ENCODE measurements at places on chromosomes 5 and 9. TPM values are rescaled to one million over a fixed set of nuclear protein-coding genes. Genes with fewer than 3 reads are reported as not detected.

DNA sequence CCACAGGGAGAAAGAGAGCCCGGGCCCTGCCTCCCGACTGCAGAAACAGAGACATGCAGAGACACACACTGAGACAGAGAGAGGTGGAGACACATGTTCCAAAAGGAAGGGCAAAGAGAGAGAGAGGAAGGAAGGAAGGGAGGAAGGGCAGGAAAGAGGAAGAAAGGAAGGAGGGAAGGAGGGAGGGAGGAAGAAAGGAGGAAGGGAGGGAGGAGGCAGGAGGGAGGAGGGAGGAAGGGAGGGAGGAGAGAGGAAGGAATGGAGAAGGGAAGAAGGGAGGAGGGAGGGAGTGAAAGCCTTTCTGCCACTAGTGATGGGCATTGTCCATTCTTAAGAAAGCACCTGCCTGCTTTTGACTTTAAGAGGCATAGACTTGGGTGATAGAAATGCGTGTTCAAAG, 31.8 kb upstream of the FIBCD1 start:
- H3K4me1 ChIP-seq = no peaks in the 10 kb centered on the region
- H3K4me3 ChIP-seq = no peak overlapping the region
- no peak overlapping the region for H3K27ac ChIP-seq
- no peaks in the 10 kb centered on the region for H3K36me3 ChIP-seq

DNA sequence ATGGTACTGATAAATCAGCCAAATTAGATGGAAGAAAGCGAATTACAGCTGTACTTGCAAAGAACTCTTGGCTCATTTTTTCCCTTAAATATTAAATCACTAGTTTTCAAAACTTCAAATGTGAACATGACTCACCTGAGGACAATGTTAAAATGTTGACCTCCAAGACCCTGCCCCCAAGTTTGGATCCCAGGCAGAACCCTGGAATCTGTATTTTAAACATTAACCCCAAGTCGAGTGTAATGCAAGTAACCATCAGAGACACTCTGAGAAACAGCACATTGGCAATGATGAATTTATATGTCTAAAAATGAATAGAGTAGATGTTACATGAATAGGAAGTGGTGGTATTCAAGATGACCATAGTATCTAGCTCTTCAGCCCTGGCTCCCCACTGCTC, 2.3 kb upstream of the CD274 start:
- no peak for DNase-seq
- H3K4me3 ChIP-seq = no peak overlapping the region
- no peak overlapping the region for H3K27ac ChIP-seq
- H3K4me1 ChIP-seq = no peaks in the 10 kb centered on the region
- H3K36me3 ChIP-seq = no peaks in the 10 kb centered on the region

DNA sequence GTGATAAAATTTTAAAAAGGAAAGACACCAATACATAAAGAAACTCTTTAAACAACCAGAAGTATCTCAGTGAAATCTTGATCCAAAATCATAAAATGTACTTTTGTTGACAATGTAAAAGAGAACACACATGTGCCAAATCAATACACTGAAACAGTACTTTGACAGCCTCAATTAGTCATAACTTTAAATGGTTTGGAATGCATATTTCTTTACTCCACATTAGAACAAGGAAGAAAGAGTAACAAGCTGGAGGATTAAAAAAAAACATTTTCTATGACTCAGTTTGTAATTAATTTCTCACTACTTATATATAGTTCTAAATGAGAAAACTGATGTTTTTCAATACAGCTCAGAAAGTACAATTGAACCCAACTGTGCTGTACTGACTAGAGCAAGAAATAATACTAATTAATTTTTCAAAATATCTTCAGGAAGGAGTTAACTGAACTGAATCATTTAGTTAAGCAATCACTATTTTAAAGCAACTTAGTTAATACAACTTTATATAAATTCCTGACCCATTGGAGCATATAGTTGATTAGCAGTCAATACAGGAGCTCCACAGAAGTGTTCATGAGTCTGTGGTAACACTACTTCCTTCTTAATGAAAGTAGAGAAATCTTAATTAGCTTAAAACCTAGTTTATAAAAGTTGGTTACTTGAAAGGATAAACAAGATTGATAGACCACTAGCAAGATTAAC, 101.0 kb downstream of the NR3C1 start:
- H3K27me3 ChIP-seq = no peaks in the 10 kb centered on the region
- H3K4me3 ChIP-seq = no peak overlapping the region
- peaks cover 4% of the 10 kb centered on the region for H3K36me3 ChIP-seq
- no peak overlapping the region for H3K27ac ChIP-seq
- DNase-seq = no peak
- no peaks in the 10 kb centered on the region for H3K4me1 ChIP-seq

MEIKIN gene
- not detected for polyA plus RNA-seq

GRCh38 chr5:677131-678101, 15.7 kb downstream of the TPPP start:
- H3K27ac ChIP-seq = no peak overlapping the region
- H3K27me3 ChIP-seq = no peaks in the 10 kb centered on the region
- H3K36me3 ChIP-seq = no peaks in the 10 kb centered on the region
- no peaks in the 10 kb centered on the region for H3K4me1 ChIP-seq

PRDM9 gene
- polyA plus RNA-seq = not detected

KIF20A gene
- 0.22 TPM for polyA plus RNA-seq

- H3K27ac ChIP-seq = peak overlapping the region; percentile 38
- DNase-seq = no peak
- H3K4me1 ChIP-seq = no peaks in the 10 kb centered on the region
- no peaks in the 10 kb centered on the region for H3K36me3 ChIP-seq
- H3K4me3 ChIP-seq = peak overlapping the region; percentile 26
These were observed 4.5 kb downstream of the TJP2 start for GRCh38 chr9:69178583-69179011.

DNA sequence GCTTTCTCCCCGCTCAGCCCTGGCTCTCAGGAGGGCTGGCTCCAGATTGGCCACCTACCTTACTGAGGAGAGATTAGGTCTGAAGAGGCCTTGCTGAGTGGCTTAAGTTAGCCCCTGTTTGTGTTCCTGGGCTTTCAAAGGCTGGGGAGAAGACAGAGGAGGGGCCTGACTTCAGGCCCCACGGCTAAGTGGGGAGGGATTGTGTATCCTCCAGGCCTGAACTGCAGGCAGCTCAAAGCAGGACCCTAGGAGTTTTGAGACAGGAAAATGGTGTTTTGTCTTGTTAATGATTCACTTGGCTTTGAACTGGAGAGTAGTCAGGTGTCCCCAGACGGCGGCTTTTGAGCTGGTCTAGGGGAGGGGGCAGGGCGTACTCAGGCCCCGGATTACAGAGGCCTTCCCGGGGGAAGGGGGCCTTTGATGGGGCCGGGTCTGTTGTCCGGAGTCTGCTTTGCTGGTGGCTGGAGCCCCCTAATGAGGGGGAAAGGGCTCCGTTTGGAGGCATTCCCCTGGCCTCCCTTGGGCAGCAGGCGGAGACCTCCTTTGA, 162.0 kb upstream of the SMIM23 start:
- H3K4me1 ChIP-seq = no peaks in the 10 kb centered on the region
- H3K36me3 ChIP-seq = no peaks in the 10 kb centered on the region
- H3K4me3 ChIP-seq = no peak overlapping the region
- H3K27me3 ChIP-seq = no peaks in the 10 kb centered on the region
